EL (cell line): ENCODE measurements at places on chromosomes 4 and X.
A peak's percentile ranks its signal among the peaks of the same experiment; 100 is the strongest.

DNA sequence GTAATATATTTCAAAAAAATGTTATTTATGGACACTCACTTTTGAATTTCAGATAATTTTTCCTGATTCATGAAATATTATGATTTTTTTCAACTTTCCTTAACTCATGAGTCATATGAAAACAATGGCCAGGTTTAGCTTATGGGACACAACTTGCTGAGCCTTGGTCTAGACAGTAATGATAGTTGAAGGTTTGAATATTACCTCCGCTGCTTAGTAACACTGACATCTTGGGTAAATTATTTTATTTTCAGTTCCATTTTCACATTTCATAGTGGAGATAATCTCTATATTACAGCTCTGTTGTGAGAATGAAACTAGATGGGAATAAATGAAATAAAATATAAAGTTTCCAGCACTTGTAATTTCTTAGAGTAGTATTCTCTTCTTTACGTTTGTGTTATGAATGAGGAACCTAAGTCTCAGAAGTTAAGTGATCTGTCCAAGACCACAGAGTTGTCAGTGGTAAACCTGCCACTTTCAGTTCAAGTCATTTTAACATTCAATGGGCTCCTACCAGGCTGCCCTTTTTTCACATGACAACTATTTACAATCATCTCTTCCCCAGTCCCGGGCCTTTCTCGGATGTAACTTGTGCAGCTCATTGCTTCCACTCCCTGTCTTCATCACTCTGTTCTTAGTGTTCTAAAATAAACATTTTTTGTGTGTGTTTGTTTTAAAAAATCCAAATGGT lies 46.8 kb upstream of the GC start:
- DNase-seq = no peak

GRCh38 chr4:8580321-8581093 lies at the start of gene GPR78:
Gene GPR78 (plus strand): TSS chr4:8580392. CDS start chr4:8580983, 591 bp downstream.
- peak; percentile 49 for DNase-seq

GRCh38 chr4:169225058-169225751 lies 45.6 kb downstream of the SH3RF1 start:
- DNase-seq = peak; percentile 94

- DNase-seq = no peak
Observed at GRCh38 chrX:44931441-44931973, 58.5 kb downstream of the KDM6A start.

GRCh38 chr4:41969671-41970070 lies 11.9 kb upstream of the DCAF4L1 start:
- no peak for DNase-seq

DNA sequence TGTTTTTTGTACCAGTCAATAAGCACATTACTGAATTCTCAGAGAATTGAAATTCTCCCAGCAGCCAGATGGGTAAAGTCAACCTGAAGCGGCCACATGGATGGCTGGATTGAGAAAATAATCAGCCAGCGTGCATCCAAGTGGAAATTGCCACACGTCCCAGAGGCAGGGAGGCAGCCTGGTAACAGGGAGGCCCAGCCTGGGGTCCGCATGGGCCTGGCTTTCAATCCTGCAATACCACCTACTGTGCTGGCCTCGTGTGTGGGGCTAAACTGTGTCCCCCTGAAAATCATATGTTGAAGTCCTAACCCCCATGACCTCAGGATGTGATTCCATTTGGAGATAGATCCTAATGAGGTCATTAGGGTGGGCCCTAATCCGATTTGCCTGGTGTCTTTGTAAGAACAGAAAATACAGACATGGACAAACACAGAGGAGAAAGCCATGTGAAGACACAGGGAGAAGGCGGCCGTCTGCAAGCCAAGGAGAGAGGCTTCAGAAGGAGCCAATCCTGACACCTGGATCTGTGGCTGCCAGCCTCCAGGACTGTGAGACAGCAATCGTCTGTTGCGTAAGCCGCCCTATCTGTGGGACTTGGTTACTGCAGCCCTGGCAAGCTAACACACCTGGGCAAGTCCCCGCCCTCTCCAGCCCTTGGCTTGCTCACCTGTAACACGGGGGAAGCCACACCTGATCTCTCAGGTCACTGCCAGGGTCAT lies 90.3 kb downstream of the JAKMIP1 start:
- DNase-seq = no peak

DNA sequence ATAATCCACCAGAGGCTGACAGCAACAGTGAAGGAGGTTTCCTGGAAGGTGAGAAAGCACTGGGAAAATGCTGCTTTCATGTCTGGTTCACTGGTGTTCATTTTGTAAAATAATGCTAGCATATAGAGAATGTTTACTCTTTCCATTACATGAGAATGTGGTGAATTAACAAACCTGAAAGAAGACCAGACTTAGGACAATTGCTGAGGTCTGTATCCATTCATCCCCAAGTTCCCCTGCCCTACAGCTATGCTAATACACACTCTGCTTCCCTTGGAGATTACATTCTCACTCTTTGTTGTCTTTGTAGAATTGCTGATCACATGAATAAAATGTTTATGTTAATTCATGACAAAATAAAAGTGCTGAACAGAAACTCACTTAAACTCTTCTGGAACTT lies 99.5 kb downstream of the ARHGAP6 start:
- no peak for DNase-seq

- DNase-seq = no peak
Observed at GRCh38 chr4:104146048-104146447, 348.6 kb downstream of the CXXC4 start.

DNA sequence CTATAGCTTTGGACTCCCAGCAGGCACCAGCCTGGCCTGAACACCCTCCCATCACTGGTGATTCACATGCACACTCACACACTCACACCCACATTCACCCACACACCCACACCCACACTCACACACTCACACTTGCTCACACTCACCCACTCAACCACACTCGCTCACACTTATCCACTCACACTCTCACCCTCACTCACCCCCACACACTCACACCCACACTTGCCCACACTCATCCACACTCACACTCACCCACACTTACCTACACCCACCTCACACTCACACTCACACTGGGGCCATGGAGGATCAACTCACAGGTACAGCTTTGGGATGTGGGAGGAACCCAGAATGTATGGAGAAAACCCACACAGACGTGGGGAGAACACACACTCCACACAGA lies 548.2 kb upstream of the FAT1 start:
- no peak for DNase-seq

DNA sequence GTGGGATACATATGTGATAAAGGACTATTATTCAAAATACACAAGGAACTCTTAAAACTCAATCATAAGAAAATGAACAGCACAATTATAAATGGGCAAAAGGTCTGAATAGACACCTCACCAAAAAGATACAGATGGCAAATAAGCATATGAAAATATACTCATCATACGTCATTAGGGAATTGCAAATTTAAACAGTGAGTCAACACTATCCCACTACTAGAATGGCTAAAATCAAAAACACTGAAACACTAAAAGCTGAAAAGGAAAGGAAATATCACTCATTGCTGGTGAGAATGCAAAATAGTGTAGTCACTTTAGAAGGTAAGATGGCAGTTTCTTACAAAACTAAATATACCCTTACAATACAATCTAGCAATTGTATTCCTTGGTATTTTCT lies 597.0 kb upstream of the PABPC4L start:
- no peak for DNase-seq

- no peak for DNase-seq
Observed at GRCh38 chrX:72054779-72055489, 76.8 kb downstream of the RTL5 start.

DNA sequence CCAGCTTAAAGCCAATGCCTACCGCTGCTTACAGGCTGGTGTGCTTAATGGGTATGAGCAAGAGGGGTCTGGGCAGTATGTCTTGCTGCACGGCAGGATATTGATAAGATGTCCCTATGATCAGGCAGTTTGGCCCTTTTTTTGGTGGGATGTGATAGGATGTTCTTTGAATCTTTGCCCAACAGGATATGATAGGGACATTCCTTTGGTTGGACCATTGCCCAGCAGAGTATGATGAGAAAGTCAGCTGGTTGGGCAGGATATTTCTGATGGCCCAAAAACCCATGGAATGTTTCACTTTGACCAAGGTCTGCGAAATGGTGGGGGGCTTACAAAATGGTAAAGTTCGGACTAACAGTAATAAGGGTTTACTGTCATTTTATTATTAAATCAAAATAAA lies 1060.6 kb downstream of the STIM2 start:
- DNase-seq = peak; percentile 76

DNA sequence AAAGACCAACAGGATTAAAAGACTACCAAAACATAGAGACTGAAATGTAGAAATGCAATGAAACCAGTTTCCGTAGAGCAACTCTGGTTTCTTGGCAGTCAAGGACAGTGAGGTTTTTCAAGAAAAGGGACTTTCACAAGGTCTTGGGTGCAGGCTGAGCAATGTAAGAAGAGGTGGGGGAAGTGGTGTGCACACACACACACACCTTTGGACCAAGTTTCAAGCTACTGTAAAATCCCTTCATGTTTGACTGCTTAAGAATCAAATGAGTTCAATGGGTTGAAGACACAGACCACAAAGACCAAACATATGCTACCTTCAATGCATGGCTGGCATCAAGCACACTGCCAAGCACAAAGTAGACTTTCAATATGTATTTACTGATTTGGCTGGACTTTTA lies 17.8 kb upstream of the MCF2 start:
- no peak for DNase-seq

- DNase-seq = no peak
Observed at GRCh38 chr4:15144249-15144966, 142.1 kb downstream of the CPEB2 start.

DNA sequence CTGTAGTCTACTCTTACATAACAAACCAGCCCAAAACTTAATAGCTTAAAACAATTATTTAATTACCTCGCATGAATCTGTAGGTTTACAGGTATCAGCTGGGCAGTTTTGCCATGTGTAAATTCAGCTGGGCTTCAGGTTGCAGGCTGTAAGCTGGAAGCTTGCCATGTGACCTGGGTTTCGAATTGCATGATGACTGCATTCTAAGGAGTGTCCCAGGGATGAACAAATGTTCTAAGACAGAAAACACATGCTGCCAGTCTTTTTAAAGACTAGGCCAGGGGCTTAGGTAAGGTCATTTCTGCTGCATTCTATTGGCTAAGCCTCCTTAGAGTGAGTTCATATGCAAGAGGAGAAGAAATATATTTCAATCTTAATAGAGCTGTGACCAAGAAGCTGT lies 44.8 kb downstream of the GRIA2 start:
- no peak for DNase-seq

- DNase-seq = peak; percentile 29
Observed at GRCh38 chr4:146340798-146341197, 126.5 kb downstream of the REELD1 start.

DNA sequence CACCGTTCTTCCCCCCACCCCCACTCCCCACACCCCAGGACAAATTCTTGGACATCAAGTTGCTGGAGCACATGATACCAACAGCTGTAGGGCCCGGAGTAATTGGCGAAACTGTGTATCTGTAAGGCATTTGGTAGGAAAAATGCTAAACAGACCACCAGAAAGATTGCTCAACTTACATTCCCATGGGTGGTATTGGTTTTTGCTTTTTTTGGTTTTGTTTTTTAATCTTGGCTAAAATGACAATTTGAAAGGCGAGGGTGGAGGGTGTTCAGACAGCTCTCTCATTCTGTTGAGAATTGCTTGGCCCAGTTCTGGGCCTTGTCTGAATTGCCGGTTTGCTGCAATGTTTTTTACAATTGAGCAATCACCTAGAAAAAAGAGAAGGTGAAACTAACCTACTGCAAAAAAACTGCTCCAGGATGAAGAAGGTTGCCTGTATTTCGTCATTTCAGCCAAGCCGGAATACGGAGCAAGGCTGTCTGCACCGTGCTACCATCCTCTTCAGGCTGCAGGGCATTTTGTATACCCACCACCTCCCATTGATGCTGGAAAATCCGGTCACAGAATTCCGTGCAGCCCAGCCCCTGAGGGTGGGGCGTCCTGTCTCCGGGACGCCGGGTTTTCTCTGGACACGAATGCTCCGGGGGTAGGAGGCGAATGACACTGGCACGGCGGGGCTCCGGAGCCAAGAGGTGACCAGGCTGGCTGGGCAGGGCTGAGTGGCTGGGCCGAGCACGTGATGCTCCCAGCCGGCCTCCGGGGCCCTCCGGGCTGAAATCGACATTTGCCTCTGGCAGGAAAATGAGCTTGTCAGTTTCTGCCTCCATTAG lies at the start of gene CLCN4:
Gene CLCN4 (plus strand): TSS at position 777 of the 833 bp plus-strand sequence. CDS start 28,058 bp downstream, outside the sequence.
- no peak for DNase-seq

DNA sequence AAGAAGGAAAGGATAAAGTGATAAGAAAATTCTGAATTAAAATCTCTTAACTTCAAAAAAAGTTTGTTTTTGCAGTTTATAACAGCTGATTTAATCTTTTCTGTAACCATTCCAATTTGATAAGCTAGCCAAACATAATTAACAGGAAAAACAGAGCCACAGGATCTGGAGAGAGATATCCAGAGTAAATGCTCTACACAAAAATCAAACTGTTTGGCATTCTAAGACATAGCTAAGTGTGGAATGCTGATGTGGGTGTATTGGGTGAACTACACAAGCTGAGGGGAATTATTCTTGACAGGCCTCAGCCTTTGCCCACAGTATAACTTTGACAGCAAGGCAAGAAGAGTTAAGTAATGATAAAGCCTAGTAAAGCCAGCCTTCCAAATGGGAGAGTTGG lies 184.8 kb downstream of the GABRG1 start:
- DNase-seq = no peak

- DNase-seq = no peak
Observed at GRCh38 chrX:48976086-48976485, 4.4 kb upstream of the KCND1 start.

- no peak for DNase-seq
Observed at GRCh38 chr4:94924566-94924965, 166.8 kb downstream of the BMPR1B start.

GRCh38 chr4:11817088-11817487 lies 388.4 kb upstream of the HS3ST1 start:
- no peak for DNase-seq
